ENCODE measurements at places on chromosomes 7 and 10. TPM values are rescaled to one million over a fixed set of nuclear protein-coding genes. Genes with fewer than 3 reads are reported as not detected.

The FIGNL1 gene
- 34.8 TPM for total RNA-seq

GRCh38 chr7:151800391-151800790, 76.5 kb downstream of the PRKAG2 start:
- DNase-seq: no peak

- DNase-seq: no peak
These were observed 242.0 kb downstream of the AUTS2 start for GRCh38 chr7:69840248-69840647.

DNA sequence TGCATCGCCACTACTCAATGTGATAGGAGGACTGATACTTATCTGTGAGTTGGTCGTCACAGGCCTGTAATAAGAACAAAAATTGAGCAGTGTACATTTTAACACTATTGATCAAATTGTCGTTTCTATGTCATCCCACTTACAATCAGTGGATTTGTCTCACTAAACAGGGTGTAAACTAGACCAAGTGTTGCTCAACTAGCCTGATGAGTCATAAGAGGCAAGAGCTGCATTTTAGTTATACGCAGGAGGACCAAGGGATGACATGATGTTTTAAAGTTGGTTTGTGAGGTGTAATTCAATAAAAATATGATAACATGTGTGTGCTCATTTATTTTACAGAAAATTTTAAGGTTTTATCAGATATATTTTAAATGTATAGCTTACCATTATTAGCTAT, 1239.2 kb downstream of the REEP3 start:
- no peak for DNase-seq

The FAM131B gene
- total RNA-seq: 0.30 TPM

DNA sequence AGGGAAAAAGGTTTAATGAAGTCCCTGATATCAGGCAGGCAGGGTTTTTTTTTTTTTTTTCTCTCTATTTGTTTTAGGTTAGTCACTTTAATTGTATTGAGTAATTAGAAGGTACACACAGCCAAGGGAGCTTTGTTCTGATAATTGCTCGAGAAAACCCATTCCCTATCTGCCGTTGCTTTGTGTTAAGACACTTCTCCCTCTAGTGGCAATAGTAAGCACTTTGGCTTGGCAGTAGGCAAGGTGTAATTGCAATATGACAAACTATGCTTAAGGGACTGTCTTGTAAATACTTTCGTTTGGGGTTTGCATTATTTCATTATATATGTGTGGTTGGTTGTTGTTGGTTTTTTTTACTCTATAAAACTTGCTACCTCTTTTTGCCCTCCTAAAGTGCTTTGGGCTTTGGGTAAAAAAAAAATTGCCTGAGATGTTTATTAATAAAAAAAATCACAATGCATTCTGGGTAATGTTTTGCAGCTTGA, 113.4 kb downstream of the BTRC start:
- DNase-seq: peak; percentile 56

- DNase-seq: no peak
These were observed 203.8 kb downstream of the CCDC3 start for GRCh38 chr10:12797471-12798262.

The FGFR2 gene
- not detected for total RNA-seq

- DNase-seq: no peak
These were observed 61.1 kb downstream of the GRID1 start for GRCh38 chr10:86305521-86305920.

The DGKB gene
- total RNA-seq: not detected

The BLNK gene
- not detected for total RNA-seq

The CPED1 gene
- 0.17 TPM for total RNA-seq

The SLC26A5 gene
- total RNA-seq: not detected

- DNase-seq: no peak
These were observed 6.0 kb downstream of the WDR37 start for GRCh38 chr10:1061930-1062774.

DNA sequence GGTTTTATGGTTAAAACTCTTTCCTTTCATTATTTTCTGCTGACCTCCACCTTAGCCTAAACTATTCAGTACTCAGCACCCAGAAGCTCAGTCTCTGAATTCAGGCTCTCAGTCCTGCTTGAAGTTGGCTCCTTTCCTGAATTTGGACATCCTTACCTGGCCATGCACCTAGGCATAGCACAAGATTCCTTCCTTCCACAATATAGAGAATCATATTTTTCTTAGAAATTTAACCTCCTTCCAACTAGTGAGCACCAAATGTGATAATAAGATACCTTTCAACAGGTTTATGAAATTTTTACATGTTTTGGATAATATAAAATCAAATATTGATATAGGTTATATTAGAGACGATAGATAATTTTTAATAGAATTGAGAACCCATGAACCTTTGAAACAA, 905.6 kb upstream of the GHITM start:
- DNase-seq: no peak

The ARMC3 gene
- not detected for total RNA-seq

DNA sequence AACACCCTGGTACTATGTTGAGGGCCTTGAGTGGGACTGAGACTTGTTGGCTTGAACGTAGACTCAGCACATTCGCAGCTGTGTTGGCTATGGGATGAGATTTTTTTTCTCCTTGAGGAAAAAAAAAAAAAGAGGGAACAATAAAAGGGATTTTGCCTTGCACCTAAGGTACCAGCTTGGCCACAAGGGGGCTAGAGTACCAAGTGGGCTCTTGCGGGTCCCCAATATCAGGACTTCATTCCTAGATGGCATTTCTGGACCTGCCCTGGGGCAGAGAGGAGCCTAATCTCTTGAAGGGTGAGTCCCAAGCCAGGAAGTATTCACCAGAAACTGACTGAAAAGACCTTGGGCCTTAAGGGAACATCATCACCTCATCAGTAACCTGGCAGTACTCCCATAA, 1083.6 kb upstream of the PHF14 start:
- no peak for DNase-seq

The ATXN7L1 gene
- 23.8 TPM for total RNA-seq

- no peak for DNase-seq
These were observed 490.8 kb upstream of the CELF2 start for GRCh38 chr10:10526846-10527245.

The BMPER gene
- total RNA-seq: not detected

GRCh38 chr10:128144547-128144946, 18.3 kb upstream of the MKI67 start:
- no peak for DNase-seq

The SGCE gene
- total RNA-seq: not detected

The IFIT1B gene
- total RNA-seq: not detected

DNA sequence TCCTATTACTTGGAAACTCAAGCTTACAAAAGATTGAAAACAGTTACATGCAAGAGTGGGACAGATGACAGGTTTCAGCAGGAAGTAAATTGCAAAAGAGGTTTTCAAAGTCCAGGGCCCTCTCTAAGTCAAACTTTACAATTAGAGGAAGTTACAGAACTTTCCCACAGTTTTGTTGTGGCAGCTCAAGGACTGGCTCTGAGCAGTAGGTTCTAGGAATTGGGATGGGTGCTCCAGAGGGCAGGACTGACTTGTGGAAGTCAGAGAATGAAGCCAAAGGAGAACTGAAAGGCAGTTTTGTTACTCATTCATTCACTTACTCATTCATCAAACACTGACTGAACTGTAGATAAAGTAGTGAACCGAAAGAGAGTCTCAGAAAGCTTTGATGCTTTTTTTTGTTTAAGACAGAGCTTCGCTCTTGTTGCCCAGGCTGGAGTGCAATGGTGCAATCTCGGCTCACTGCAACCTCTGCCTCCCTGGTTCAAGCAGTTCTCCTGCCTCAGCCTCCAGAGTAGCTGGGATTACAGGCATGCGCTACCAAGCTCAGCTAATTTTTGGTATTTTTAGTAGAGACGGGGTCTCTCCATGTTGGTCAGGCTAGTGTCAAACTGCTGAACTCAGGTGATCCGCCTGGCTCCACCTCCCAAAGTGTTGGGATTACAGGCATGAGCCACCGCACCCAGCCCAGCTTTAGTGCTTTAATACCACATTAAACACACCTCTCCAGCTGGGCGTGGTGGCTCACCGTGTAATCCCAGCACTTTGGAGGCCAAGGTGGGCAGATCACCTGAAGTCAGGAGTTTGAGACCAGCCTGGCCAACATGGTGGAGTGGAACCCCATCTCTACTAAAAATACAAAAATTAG, 66.8 kb upstream of the CCNJ start:
- no peak for DNase-seq

DNA sequence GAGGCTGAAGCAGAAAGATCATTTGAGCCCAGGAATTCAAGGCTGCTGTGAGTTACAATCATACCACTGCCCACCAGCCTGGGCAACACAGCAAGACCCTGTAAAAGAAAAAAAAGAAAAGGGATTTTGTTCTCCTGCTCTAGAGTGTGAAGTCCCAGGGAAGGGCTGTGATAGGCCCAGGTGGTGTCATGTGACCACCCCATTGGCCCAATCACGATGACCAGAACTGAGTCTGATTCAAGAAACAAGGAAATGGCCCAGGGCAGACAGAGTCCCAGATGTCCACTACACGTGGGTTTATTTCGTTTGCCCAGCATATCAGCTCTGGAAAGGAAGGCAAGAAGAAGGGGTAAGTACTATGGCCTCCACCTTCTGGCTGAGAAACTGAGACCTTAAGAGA, 81.3 kb upstream of the CUX1 start:
- DNase-seq: no peak

The ABCB1 gene
- total RNA-seq: 2.8 TPM

The FZD8 gene
- total RNA-seq: 0.22 TPM

- no peak for DNase-seq
These were observed 43.7 kb downstream of the ALOX5 start for GRCh38 chr10:45417746-45418145.

- no peak for DNase-seq
These were observed 7.2 kb upstream of the HGF start for GRCh38 chr7:81776948-81777630.

DNA sequence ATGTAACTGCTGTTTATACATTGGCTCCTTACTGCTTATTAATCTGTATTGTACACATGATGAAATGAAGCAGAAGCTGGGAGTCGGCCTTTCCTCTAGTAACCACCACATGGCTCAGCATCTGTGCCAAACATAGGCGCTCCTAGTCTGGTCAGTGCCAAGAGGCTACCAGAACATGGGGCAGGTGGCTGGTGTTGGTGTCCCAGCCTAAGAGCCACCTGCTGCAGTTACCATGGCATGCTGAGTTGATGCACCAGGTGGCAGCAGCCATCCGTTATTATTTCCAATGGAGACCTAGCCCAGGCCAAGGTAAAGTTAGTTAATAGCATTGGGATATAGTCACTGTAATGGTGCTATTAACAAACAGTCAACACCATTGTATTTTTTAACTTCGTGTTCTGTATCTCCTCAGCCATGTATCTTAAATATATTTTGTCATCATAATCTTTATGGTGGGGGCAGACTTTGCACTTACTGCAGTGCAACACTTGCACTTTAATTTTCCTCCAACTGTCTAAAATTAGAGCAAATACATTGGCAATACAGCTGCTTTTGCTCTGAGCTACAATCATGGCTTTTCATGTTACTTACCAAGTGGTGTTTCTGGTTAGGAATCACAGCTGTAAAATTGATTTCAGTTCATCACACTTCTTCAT, 33.1 kb downstream of the HBP1 start:
- peak; percentile 38 for DNase-seq

DNA sequence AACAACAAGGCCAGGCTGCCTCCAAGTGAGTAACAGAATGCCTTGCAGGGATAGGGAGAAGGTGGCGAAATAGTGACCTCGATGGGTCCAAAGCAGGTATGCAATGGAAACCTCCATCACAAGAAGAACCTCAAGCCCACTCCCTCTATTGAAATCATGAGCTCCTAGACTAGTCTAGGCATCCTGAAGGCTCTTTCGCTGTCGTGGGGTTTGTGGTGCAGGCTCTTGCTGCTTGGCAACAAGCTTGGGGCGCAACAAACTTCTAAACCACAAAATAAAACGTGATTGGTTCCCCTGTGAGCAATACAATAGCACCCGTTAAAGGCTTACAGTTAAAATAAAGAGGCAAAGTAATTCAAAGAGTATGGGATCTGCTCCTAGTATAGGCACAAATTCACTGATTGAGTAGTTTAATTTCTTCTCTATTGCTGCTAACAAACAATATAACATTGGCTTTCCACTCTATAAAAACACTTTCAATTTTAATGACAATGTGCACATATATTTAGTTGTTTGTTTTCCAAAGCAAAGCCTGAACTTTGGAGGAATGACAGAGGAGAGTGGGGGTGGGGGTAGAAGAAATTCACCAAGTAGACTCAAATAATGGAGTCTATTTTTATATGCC, 64.1 kb downstream of the C10orf67 start:
- no peak for DNase-seq

DNA sequence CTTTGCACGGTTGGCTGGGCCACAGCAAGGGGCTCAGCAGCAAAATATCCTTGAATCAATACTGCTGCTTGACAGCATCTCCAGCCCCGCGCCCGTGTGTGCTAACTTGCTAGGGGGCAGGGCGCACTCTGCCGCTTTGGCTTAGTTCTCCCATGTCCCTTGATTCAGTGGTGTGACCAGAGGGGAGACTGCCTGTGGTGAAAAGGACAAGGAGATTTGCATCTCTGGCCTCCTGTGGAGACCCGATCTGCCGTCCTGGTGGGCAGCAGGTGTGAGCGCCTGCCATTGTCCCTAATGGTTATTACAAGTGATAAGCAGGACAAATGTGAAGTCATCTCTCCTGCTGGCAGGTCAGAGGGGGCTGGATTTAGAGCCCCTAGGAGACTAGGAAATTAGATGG, 500.2 kb upstream of the GALNT17 start:
- no peak for DNase-seq

DNA sequence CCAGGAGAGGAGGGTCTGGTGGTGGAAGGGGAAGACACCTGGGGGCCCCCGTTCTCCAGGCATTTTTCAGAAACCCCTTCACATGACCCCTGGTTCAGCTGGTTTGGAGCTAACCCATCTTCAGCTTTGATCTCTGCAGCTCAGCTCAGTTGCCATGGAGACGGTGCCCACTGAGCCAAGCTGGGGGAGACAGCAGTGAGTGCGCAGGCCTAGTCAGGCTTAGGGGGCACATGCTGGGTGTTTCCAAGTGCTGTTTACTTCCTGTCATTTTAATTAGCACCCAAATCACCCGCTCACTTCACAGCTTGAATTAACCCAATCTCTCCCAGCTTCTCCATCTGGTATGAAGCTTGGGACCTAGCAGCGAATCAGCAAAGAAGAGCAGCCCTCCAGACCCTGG, 9.0 kb downstream of the SPOCK2 start:
- DNase-seq: peak; percentile 45

- no peak for DNase-seq
These were observed 393.2 kb upstream of the PODXL start for GRCh38 chr7:131949659-131950058.
